ENCODE measurements at places on chromosomes 5 and 9. TPM values are rescaled to one million over a fixed set of nuclear protein-coding genes. Genes with fewer than 3 reads are reported as not detected.

- no peak for DNase-seq
Observed at GRCh38 chr9:97557606-97558095, 56.2 kb downstream of the TMOD1 start.

Gene PCDHGA10
- 6.8 TPM for total RNA-seq

Gene TTC23L
- total RNA-seq = not detected

DNA sequence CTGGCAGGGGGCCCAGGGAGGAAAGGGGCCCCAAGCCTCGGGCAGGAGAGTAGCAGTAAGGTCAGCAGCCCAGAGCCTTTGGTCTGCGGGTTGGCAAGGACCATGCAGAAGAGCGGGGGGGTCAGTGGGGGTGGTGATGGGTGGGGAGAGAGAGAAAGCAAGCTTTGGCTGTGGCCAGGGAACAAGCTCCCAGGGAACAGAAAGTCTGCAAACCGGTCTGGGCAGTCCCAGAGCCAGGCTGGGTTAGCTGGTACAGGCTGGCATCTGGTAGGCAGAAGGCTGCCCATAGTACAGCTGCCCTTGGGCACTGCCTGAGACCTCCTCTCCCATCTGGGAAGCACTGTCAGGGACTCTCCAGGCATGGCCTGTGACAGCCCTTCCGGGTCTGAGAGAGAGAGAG is 10.5 kb upstream of the EPB41L4B start:
- DNase-seq = no peak

Gene CCNO
- total RNA-seq = not detected

Gene LRSAM1
- total RNA-seq = 14.6 TPM

DNA sequence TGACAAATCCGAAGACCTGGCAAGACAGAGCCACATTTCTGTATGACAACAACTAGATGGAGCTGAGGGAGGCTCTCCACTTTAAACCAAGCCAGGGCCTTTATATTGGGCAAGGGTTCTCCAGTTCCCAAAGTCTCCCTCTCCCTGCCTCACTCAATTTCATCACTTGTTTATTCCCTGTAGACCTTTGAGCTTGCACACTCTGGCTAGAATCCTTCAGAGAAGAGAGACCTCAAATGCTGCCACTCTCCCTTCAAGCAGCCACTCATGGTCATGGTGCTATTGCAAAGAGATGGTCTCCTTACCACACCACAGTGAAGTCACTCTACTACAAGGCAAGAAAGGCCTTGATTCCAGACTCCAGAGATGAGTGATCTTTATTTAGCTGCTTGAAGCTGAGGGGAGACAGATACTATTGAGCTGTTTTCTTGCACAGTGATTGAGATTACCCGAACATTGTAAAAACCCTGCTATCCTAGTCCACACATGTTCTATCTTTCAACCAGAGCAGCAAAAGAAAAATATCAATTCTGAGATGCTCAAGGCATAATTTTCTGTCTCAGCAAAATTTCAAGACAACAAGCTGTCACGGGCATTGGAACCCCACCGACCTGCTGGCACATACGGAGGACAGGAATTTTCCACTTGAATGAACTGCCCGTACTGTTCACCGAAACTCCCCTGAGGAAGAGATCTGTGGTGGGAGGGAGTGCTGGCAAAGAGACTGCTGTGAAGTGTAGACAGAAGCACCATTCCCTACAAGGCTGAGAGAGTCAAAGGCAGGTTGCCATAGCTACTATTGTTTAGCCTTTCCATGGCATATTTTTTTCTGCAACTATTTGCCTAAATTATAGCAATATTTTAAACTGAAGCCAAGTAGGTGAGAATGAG is 81.1 kb downstream of the CDO1 start:
- no peak for DNase-seq

Gene PLEKHG4B
- total RNA-seq = 0.44 TPM

GRCh38 chr5:130890610-130891009 is 274.4 kb downstream of the HINT1 start:
- no peak for DNase-seq

DNA sequence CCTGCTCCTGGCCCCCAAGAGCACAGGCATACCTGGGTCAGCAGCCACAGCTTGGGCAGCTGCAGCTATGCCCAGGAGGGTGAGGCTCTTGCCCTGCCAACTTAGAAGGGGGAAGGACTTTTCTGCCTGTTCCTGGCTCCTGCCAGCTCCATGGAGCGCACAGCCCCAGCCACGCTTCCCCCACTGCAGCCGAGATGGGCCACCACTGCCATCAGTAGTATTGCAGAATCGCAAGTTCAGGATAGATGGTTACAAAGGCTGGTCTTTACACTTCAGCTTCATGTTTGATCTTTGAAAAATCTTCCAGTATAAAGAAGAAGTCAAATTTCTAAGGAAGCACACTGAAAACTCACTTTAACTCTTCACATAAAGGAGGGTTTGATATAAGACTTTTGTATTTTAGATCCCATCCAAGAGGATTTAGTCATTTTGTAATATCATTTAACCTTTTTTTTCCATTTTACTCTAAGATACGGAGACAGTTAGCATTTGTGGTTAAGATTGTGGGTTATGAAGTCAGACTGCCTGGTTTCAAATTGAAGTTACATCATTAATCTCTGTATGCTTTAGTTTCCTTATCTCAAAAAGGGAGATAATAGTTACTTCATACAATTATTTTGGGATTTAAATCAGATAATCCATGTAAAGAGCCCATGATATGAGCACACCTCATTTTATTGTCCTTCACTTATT is 81.8 kb downstream of the NLN start:
- DNase-seq = no peak

- DNase-seq = no peak
Observed at GRCh38 chr9:4382722-4383317, 83.0 kb upstream of the GLIS3 start.

Gene EPB41L4A
- total RNA-seq = 17.8 TPM

Gene PKD2L2
- total RNA-seq = not detected

Gene OR1L4
- not detected for total RNA-seq

DNA sequence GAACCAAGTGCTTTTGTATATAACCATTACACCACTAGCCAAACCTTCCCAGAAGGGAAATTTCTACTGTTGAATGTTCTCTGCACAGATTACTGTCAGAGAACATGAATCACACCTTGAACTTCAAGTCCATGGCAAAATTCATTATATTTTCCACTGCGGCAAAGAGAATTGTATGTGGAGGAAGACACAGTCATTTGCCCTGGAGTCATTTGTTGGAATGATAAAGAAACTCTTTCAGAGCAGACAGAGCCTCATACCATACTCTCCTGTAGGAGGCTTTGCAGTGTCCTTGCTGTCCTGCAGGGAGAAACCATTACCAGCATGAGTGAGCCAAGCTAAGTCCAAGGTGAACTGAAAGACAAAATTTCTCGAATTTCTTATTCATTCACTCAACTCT is 369.0 kb downstream of the ARHGEF28 start:
- DNase-seq = no peak

GRCh38 chr5:146580237-146580636 is 64.2 kb upstream of the GPR151 start:
- no peak for DNase-seq

Gene AQP7
- 137 TPM for total RNA-seq

Gene CCDC152
- total RNA-seq = 0.65 TPM

Gene HSPA4
- total RNA-seq = 43.3 TPM

GRCh38 chr5:179872055-179872827 is 13.6 kb upstream of the MRNIP start:
- no peak for DNase-seq

DNA sequence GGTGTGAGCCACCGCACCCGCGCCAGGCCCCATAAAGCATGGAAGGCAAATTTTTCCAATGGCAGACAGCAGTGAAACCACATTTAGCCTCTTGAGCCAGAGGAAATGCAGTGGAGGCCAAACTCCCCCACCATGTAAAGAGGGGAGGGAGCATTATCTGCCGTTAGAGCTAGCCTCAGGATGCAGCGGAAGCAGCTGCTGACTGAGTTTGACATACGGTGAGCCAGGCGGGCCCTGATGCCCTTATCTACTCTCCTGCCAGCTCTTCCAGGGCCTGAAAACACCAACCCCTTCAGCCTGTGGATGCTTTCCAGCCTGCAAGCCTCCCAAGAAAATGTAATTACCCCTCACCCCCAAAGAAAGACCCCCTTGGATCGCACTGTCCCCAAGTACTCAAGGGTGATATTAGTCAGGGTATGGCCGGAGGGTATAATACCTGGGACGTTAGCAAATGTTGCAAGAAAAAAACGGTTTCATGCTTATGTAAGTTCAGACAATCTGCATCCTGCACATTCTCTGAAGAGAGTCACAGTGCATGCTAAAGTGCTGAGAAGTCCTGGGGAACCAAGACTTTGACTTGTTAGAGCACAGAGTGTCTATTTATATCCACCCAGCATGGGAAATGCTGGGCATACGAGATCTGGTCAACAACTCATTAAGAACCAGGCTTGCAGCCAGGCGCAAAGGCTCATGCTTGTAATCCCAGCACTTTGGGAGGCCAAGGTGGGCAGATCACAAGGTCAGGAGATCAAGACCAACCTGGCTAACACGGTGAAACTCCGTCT is 11.3 kb upstream of the GGTA1 start:
- DNase-seq = no peak

- DNase-seq = no peak
Observed at GRCh38 chr5:10590226-10590999, 26.5 kb downstream of the ANKRD33B start.

- no peak for DNase-seq
Observed at GRCh38 chr5:126971455-126972031, 58.8 kb downstream of the MARCHF3 start.

DNA sequence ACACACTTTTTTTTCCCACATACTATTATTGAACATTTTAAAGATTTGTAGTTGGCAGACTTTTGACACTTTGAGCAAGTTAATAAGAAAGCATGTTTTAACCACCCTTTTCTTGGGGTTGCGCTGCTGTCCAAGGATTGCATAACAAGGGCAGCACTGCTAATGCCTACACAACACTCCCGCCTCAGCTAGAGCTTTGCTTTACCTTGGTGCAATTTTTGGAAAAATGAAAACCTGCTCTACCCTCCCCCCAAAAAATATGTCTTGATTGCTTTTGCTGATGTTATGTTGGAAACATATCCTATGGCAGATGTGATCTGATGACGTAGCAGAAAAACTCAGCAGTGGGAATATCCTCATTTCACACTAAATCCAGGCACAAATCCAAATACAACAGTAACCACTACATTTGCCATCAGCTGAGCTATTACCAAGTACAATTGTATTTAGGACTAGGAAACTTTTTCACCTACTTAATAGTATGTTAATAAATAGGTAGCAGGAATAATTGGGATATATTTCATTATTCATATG is 51.5 kb downstream of the UBE2R2 start:
- DNase-seq = no peak

Gene GGTA1
- 15.1 TPM for total RNA-seq

DNA sequence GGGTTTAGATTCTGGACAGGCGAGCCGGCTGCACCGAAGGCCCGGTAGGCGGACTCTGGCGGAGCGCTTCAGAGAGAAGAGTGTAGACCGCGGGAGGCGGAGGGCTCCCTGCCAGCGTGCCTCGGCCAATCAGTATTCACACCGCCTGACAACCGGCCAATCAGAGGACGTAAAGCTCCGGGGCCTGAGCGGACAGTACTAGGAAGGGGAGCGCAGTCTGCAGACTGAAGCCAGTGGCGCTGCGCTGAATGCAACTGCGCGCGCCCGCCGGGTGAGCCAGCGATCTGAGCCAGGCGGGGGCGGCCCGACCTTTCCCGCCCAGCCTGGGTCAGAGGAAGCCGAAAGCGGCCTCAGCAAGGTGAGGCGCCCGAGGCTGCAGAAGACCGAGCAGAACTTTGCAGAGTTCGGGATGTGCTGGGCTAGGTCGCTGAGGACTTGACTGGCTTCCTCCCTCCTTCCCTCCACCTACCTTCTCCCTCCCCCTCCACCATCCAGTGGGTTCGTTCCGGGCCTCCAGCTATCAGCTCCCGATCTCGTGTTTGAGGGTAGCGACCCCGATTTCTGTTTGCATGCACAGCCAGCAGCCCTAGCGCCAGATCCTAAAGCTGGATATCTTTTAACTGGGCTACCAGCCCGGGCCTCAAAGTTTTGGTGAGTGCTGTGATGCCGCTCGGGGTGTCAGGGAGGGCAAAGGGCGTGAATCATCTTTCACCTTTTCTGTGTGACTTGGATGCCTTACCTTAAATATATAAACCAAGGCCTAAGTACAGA is at the start of gene DMRT2:
Gene DMRT2 (plus strand): TSS at position 233 of the 771 bp plus-strand sequence. CDS start 1,257 bp downstream, outside the sequence.
- DNase-seq = peak; percentile 49

DNA sequence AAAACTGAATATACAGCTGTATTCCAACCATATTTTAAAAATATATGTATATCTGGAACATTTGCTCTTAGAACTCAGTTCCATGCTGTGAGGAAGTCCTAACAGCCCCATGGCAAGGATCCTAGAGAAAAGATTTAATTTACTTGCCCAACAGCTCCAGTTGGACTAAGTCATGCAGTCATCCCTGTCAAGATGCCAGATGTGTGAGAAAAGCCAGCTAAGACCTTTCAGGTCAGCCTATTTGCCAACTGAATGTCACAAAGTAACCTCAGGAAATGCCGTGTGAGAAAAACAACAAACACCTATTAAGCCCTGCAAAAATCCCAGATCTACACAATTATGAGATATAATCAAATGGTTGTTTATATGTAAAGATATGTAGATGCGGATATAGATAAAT is 416.3 kb downstream of the NR2F1-AS1 start:
- no peak for DNase-seq

Gene ADAMTSL1
- 7.3 TPM for total RNA-seq

DNA sequence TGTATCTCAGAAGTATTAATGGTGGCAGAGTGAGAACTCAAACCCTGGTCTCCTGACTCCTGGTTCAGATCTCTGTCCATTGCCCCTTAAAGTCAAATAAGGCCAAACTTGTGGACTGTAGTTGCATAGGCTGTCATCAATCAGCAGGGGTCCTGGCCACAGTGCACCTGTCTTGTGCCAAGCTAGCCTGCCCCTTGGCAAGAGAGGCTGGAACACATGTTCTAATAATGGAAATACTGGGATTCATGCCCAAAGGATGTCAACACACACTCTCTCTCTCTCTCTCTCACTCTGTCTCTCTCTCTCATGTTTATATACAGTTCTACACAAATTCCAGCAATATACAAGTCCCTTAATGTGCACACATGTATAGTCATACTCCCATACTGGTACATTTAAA is 44.3 kb downstream of the GLRA1 start:
- DNase-seq = no peak

Data from omental fat pad (tissue), 4 donors.